Fibroblast of mammary gland (primary cell): ENCODE measurements at places on chromosomes 6 and 20.
A peak's percentile ranks its signal among the peaks of the same experiment; 100 is the strongest.

- DNase-seq = no peak
These were observed 181.2 kb downstream of the ZDHHC14 start for GRCh38 chr6:157561929-157562810.

- no peak for DNase-seq
These were observed 47.1 kb upstream of the TMEM181 start for GRCh38 chr6:158512809-158513208.

GRCh38 chr6:26225848-26226578 lies 138.8 kb downstream of the HFE start:
- no peak for DNase-seq

DNA sequence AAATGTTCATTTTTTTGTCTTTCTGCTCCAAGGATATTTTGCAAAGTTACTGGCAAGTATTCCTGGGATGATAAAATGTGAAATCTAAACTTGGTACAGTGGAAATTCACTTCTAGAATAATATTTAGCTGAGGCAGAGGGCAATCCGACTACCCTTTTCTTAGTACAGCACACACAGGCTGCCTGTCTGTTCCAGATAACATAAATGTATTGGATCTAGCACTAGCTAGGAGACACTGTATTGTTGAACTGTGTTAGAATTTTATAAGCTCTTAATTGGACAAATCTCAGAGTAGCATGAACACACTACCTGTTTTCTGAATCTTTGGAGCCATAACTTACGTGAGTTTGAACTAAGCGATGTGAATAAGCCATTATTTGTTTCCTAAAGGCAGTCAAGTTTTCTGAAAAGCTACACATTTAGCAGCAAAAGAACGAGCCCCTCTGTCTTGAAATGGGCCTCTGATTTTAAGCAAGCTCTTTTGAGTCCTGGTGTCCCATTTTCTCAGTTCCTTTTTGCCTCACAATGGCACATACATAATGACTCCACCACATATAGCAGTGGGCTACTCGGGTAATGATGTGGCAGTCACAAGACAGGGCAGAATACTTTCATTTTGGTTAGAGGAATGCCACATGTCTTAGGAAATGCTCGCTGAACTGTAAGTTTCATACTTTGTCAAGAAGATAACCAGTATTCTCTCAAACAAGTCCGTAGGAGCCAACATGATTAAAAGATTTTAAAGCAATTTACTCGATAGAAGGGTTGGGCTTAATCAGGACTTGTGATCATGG lies 116.5 kb upstream of the ESR1 start:
- peak; percentile 72 for DNase-seq

DNA sequence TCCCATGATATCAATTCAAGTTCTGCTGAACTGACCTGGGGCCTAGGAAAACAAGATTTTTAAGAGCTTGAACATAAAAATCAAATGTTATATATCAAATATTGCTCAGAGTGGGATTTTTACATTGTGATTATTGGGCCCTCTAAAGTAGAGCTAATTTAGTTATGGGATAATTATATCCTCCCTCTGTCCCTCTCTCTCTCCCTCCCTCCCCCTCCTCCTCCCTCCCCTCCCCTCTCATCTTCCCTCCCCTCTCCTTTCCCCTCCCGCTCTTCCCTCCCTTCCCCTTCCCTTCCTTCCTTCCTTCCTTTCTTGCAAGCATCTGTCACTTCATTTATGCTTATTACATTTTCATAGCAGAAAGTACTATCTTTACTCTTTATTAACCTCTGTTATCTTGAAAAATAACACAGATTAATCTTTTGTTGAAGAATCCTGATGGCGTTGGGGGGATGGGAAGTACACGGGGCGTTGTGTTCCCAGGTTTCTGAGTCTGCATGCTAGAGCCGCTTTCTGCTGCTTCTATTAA lies 32.8 kb downstream of the KIF25 start:
- no peak for DNase-seq

DNA sequence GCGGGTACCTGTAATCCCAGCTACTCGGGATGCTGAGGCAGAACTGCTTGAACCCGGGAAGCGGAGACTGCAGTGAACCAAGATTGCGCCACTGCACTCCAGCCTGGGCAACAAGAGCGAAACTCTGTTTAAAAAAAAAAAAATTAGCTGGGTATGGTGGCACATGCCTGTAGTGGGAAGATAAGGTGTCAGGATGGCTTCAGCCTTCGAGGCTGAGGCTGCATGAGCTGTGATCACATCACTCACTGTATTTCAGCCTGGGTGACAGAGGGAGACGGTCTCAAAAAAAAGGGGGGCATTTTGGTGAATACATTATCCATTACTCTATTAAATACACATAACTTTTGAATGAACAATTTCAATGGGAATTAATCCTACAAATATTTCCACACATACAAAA lies 32.4 kb downstream of the SNX3 start:
- no peak for DNase-seq

- DNase-seq = peak; percentile 25
These were observed 60.7 kb upstream of the LAMA2 start for GRCh38 chr6:128822271-128822670.

DNA sequence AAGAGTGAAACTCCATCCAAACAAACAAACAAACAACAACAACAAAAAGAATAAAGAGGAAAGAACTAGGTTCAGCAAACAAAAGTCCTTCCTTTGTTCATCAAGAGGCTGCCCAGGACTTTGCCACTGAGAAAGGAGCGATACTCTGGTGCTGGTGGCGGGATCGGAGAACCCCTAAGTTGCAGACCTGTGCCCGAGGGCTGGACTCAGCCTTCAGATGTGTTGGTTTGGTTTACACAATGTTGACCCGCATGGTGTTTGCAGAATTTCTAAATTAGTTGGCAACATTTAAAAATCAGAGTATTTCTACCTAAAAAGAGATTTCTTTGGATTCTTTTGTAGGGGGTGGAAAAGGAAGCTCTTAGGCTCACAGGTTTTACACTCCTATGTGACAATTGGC lies 42.5 kb downstream of the TRAM2 start:
- no peak for DNase-seq
